Renal pelvis (tissue), 12 donors: ENCODE measurements at places on chromosomes 12 and 14. TPM values are rescaled to one million over a fixed set of nuclear protein-coding genes. Genes with fewer than 3 reads are reported as not detected.

DNA sequence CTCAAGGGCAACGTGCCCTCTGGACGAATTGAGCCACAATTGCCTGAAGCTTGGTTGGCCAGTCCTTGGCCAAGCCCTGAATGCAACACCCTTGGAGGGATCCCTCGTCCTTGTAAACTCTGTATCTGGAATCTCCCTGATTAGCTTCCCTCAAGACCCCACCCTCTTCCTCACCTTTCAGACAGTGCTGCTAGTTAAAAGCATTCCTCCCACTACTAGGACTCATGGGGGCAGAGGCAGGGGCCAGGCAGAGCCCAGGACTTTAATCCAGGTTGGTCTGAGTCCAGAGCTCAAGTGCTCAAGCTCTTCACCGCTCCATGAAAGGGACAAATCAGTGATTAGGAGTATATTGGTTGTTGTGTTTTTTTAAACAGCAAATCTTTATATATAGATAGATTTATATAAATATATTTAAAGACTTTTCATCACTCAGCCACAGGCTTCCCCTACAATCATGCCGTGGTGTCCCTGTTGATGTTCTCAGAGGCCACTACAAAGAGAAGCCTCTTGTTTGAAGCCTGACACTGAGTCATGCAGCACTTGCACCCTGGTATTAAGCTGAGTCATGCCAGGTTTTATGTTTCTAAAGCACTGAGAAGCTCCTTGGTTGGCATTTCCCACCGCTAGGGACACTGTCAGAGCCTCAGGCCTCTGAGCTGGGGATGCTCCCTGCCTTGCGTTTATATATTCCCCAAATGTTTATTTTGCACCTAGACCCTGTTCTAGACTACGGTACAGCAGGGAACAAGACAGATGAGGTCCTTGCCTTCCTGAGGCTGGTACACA lies 53.8 kb upstream of the GSC start:
- DNase-seq, result no peak

- no peak for DNase-seq
Measured at GRCh38 chr12:62878211-62878610, 56.7 kb downstream of the PPM1H start.

GRCh38 chr12:122505419-122506051 lies 4.8 kb upstream of the ZCCHC8 start:
- no peak for DNase-seq

- no peak for DNase-seq
Measured at GRCh38 chr12:99706736-99707473, 59.4 kb downstream of the GARIN6 start.

GRCh38 chr14:33449268-33449667 lies 501.6 kb downstream of the EGLN3 start:
- DNase-seq, result no peak

DNA sequence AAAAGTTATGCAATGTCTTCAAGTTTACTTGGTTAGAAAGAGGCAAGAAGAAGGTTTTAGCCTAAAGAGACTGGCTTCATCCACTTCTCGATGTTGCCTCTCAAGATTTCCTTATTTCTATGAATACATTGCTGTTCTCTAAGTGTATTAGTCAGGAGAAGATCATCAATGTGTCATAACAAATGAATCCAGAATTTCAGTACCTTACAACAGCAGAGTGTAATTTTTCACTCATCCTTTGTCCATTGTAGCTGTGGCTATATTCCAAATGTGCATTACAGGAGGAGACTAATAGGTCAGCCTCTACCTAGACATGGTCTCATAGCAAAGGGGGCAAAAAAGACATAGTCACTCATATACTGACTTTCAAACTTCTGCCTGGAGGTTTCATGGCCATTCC lies 579.1 kb downstream of the PRKD1 start:
- no peak for DNase-seq

DNA sequence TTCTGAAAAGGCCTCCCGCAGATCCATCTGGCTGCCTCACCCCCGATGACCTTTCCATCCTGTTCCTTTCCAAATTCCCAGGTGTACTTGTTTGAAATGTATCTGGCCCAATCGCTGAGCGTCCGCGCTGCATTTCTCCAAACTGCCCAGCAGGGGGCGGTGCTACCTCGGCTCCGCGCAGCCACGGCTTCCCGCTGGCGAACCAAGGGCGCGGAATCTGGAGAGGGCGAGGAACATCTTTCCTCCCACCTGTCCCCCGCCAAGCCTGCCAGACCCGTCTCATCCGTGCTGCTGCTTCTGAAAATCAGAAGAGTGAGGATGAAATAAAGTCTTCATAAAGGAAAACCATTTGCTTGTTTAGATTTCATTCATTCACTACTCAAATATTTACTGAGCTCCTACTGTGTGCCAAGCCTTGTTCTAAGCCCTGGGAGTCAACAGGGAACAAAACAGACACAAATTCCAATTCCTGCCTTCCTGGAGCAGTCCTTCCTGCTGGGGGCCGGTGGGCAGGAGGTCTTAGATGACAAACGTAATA lies 16.8 kb upstream of the MYL2 start:
- peak; percentile 49 for DNase-seq

DNA sequence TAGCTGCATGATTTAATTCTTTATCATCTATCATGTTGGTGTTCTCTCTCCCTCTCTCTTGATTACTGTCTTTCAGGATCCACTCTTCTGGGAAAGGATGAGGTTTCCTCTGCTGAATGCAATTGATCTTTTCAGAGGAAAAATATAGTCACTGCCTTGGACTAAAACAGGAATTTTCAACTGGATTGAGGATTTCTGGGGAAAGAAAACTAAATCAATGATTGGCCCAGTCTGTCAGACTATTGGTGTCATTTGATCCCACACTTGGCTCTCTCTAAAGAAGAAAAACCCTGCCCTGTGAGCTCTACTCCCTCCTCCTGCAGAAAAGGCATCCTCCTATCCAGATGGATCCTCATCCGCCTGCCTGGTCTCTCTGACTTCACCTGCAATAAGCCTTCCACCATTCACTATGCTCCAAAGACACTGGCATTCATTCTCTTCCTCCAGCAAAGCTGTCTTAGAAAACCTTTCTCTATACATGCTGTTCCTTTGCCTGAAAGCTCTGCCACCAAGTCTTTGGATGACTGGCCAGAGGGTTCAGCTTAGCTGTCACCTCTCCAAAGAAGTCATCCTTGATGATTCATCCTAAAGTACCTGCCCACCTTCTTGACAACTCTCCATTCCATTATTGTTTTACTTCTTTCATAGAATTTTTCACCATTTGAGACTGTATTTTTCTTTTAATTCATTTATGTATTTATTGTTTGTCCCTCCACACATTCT lies 127.7 kb upstream of the CAND1 start:
- no peak for DNase-seq

DNA sequence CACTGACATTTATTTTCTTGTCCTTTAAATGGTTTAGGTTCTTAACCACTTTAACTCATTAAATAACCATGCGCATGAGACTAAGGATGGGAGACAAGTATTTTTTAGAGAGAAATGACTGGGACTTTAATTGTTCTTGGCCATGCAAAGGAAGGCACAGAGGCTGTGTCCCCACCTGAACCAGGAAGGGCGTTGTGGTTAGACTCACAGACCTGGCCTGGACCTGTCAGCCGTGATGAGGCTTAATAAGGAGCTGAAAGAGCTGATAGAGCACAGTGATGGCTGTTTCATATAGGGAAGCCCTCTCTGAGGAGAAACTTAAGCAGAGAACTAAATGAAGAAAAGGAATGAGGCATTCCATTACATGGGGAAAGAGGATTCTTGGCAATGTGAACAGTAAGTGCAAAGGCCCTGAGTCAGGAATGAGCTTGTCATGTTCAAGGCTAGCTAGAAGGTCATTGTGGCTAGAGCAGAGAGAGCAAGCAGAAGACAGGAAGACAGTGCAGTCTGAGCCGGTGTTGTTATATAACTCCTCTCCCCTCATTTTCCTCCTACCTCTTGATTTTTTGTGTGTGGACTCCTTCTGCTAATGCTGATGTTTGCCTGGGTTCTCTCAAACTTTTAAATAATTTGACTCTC lies 74.4 kb upstream of the ANO4 start:
- DNase-seq, result no peak

- DNase-seq, result no peak
Measured at GRCh38 chr12:27624586-27624985, 71.7 kb upstream of the REP15 start.

DNA sequence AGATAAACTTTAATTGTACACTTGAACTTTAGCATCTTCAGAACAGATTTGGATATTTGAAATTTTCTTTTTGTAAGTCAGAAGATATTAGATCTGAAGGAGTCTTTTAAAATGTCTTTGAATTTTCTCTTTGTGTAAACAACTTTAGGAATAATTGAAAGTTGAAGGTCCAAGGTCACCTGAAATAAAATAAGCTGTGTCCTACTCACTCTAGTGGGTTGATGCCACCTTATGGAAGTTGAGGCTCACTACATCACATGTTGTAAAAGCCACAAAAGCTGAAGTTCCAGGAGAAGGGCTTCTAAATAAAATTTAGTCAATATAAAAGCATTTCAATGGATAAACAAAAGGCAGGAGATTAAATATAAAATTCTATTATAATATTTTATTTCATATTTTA lies 122.0 kb upstream of the ATXN7L3B start:
- peak; percentile 4 for DNase-seq

DNA sequence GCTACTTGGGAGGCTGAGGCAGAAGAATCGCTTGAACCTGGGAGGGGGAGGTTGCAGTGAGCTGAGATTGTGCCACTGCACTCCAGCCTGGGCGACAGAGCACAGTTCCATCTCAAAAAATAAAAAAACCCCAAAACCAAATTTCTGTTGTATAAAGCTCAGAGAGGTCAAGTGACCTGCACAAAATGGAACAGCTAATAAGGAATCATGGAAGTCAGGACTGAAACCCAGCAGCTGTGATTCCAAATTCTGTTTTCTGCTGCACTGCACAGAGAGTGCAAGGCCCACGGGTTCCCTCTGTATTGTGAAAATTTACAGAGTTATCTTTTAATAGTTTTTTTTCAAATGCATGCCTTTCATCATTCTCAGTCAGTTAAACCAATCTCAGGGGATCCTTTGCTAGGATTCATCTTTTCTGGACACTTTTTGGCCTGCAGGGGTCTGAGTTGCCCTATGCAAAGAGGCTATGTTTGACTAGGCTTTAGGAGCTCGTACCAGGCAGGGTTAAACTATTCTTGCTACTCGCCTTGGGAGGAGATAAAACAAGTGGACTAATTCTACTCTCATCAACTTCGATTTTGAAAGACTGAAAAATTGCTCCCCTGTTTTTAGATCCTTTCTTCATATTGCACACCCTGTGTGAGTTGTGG lies 26.1 kb upstream of the AACS start:
- DNase-seq, result no peak

GRCh38 chr14:94384342-94384741 lies 4.1 kb downstream of the SERPINA1 start:
- DNase-seq, result no peak

GRCh38 chr14:29734732-29735131 lies 192.9 kb downstream of the PRKD1 start:
- no peak for DNase-seq

DNA sequence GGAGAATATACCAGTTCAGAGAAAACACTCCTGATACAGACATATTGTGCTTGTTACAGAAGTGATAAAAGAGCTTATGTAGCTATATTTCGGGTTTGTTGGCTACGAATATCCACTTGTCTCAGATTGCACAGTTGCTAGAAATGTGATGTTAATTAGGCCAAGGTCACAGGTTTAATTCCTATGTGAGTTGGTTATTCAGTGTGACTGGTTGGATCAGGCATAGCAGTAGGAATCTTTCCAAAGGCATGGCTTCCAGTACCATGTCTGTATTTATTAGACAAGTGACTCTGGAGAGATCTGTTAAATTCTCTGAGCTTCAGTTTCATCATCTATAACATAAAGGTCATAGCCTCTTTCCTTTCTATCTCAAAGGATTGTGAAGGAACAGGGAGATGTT lies 152.7 kb upstream of the KITLG start:
- no peak for DNase-seq

Gene GPR84
- 0.16 TPM for polyA plus RNA-seq

Gene ZC3H10
- polyA plus RNA-seq, result 6.1 TPM

Gene NFE2
- polyA plus RNA-seq, result 2.4 TPM

Gene ARHGDIB
- polyA plus RNA-seq, result 50.2 TPM

Gene TAS2R10
- polyA plus RNA-seq, result 3.6 TPM

Gene RNASE3
- 0.52 TPM for polyA plus RNA-seq

Gene PAX9
- 0.30 TPM for polyA plus RNA-seq

Gene CLEC12A
- 0.96 TPM for polyA plus RNA-seq
